ENCODE measurements at places on chromosomes 7 and 10. TPM values are rescaled to one million over a fixed set of nuclear protein-coding genes. Genes with fewer than 3 reads are reported as not detected.

Gene RBP3
- total RNA-seq = not detected

Gene CYP2C18
- not detected for total RNA-seq

Gene OPALIN
- total RNA-seq = not detected

Gene SFRP4
- total RNA-seq = 2.1 TPM

Gene SEMA3E
- total RNA-seq = 0.27 TPM

Gene ADCYAP1R1
- total RNA-seq = 2.5 TPM

Gene CUZD1
- total RNA-seq = 0.16 TPM

Gene CYP2C19
- total RNA-seq = not detected

Gene C7orf33
- total RNA-seq = not detected

Gene ZNF804B
- total RNA-seq = not detected

Gene INSYN2A
- total RNA-seq = not detected

Gene KIF11
- 0.96 TPM for total RNA-seq

Gene HOXA9
- total RNA-seq = not detected

Gene CHST3
- total RNA-seq = 18.0 TPM

Gene SPDYE1
- not detected for total RNA-seq

Gene ZNF239
- 1.5 TPM for total RNA-seq

Gene TBL2
- total RNA-seq = 9.6 TPM

Gene GPR146
- total RNA-seq = 29.8 TPM

Data from left ventricle myocardium inferior (tissue), 1 donor.